ENCODE measurements at places on chromosomes 5 and 9.

DNA sequence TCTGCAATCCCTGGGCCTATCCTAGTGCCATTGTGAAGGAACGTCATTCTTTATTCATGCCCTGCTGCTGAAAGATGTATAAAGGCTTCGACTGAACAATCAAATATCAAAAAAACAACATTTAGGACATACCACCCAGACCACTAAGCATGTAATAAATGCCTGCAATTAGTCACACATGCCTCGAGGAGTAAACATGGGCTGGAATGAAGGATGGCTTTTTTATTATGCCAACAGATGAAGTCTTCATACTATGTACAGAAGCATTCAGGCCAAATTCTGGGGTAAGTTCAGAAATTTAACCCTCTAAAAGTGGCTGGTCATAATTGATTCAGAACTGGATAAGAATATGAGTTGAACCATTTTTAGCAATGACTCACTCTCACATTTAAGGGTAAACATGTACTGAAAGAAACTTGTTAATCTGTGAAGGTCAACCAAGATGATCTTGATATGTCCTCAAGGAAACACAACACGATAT, 38.1 kb downstream of the FAM240B start:
- no peak for DNase-seq

DNA sequence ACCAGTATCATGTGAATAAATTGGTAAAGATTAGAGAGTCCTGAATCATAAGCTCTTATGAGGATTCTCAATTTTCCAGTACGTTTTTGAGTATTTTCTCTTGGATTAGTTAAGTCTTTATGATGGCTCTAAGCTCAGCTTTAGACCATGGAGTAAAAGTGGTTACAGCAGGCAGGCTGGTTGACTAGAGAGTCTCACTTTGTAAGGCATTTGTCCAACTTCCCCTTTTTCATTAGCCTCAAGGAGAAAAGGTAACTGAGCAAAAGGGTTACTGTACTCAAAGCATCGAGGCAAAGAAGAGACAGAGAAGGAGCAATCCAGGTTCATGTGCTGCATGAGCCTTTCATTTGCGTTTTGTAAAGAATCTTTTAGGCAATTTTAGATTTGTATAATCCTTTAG, 8.5 kb downstream of the NOP16 start:
- DNase-seq, result no peak

- no peak for DNase-seq
Measured at GRCh38 chr5:82355053-82355452, 76.9 kb upstream of the RPS23 start.

GRCh38 chr5:106728208-106728607, 942.5 kb downstream of the EFNA5 start:
- no peak for DNase-seq

DNA sequence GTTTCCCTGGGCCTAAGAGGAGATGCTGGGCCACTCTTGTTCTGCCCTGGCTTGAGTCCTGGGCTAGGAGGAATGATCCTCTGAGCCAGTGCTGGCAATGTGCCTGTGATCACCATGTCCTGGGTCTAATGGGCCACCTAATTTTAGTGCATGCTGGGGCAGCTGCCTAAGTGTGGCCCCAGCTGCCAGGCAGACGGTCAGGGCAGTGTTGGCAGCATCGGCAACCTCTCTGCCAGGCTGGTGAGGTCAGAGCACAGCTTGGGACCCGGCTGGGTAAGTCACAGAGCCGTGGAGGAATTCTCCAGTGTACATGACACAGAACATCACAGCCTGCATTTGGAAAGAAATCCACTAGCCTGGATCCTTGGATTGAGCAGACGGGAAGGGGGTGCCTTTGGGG, 21.4 kb upstream of the PITX1 start:
- no peak for DNase-seq

DNA sequence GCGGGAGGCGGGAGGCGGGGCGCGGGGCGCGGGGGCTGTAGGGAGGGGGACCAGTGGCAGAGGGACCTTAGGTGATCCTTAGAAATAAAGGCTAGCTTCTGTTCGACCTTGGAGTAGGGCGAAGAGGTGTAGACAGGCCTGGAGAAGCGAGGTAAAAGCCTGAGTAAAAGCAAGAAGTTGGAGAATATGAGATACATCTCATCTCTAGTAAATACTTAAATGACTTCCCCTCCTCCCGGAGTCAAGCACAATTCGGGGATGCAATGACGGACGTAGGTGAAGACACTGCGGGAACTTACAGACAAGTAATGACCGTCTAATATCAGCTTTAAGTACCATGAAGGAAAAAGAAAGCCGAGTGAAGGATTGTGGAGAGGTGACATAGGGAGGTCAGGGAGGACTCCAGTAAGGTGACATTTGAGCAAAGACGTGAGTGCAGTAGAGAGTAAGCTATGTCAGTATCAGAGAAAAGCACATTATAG, 466 bp downstream of the SMC2 start:
- peak; percentile 49 for DNase-seq

GRCh38 chr9:135277219-135278201, 190.0 kb downstream of the OLFM1 start:
- no peak for DNase-seq

- DNase-seq, result no peak
Measured at GRCh38 chr9:126695186-126695585, 81.5 kb downstream of the LMX1B start.

- DNase-seq, result no peak
Measured at GRCh38 chr9:137719194-137719593, 100.4 kb downstream of the EHMT1 start.

GRCh38 chr9:124869466-124869985, 7.6 kb downstream of the ARPC5L start:
- no peak for DNase-seq
